Stimulated activated naive CD4-positive, alpha-beta T cell treated with Interleukin-2 at 50 U/mL for 16 hours (primary cell): ENCODE measurements at places on chromosomes 12 and 14.

DNA sequence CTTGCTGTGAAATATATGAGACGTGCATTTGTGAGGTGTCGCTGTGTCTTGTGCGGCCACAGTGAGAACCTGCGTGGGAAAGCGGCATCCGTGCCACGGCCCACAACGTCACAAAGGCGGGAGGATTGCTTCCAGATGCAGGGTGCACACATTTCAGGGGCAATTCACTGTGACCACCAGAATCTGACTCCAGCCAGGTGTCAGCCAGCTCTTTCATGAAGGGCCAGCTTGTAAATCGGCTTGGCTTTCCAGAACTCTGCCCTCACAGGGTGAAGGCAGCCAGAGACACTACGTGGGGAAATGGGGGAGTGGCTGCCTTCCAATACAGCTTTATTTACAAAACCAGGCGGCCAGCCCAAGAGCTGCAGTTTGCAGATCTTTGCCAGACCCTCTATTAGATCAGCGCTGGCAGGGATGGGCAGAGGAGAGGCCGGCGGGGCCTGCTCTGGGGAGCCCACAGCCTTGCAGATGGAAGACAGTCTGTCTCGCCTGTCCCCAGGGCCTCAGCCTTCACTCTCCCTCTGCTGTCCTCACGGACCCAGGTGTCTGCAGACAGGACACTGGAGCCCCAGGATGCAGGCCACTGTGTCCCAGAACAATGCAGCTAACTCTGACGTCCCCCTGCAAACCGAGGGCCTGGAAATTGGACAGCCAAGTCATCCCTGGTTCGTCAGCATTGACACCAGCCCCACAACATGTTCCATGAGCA, 53.5 kb downstream of the ADGRD1 start:
- no peak for DNase-seq

DNA sequence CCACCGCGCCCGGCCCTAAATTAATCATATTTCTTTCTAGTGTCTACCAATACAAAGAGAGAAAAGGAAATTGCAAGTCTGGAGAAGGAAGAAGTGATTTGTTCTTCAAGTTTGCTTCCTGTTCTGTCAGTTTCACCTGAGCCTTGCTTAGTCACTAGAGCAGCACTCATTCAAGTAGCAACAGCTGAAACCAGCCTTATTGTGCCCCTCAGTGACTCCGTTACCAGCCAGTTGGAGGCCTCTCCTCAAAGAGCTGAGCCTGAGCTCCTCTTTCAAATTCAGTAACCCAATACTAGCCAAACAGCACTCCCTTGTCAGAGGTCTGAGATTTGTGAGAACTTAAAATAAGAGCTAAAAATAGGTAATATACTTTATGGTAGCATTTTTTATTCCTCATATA, 17.4 kb downstream of the PAWR start:
- DNase-seq: no peak

DNA sequence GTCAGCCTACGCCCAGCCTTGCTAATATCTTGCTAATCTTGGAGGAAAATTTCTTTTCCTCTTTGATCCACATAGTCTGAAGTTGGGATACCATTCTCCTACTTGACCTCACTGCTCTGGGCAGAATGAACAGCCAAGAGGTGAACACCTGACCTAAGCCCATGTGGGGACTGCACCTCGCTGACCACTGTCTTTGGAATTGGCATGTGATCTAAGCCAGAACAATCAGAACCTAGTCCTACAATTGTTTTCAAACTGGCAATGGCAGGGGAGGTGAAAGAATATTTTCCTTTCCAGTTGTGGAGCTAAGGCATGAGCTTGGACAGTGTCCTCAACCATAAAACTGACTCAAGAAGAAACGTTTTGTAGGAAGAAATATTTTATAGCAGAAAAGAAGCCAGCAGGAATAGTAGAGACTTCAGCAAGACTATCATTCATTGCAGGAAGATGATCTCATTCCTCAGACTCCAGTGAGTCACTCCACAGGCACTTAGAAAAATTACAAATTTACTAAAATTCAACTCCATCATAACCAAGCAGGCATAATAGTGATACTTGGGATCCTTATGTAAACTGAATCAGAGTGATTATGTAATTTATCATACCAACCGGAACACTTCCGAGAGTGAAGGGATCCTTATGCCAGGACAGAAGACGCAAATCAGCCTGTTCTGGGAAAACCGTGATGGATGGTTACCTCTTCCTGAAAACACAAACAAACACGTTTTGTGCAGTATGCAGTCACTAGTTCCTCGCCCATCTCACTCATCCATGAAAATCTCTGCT, 14.7 kb downstream of the PTPRO start:
- no peak for DNase-seq

DNA sequence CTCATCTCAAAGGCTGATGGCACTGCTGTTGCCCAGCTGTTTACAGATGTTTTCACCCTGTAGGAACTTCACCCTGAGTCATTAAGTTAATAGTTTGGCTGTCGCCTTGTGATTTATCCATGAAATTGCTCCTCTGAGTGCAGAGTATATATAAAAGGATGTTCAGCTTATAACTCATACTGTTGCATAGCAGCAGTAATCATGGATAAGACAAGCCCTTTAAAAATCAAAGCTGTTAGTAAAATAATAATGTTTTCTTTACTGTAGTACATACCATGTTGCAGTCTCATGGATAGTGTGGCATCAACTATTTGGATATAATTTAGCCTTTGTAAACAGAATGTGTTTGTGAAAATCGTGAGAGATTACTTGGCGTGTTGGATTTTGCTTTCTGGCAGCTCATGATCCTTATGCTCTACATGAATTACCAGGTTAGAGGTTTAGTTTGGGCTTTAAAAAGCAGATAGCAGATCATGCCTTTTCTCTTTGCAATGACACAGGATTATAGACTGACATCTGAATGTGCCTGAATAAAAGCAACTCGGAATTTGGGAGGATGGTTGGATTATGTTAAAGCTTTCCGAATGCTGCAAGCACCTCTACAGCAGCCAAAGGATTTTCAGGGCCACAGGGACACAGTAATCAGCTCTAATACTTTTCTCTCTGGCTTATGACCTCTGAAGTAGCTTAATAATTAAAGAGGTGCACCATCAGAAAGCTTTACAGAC, 279.7 kb upstream of the ATP2B1 start:
- no peak for DNase-seq

- no peak for DNase-seq
Measured at GRCh38 chr12:22231836-22232235, 102.7 kb downstream of the ST8SIA1 start.

DNA sequence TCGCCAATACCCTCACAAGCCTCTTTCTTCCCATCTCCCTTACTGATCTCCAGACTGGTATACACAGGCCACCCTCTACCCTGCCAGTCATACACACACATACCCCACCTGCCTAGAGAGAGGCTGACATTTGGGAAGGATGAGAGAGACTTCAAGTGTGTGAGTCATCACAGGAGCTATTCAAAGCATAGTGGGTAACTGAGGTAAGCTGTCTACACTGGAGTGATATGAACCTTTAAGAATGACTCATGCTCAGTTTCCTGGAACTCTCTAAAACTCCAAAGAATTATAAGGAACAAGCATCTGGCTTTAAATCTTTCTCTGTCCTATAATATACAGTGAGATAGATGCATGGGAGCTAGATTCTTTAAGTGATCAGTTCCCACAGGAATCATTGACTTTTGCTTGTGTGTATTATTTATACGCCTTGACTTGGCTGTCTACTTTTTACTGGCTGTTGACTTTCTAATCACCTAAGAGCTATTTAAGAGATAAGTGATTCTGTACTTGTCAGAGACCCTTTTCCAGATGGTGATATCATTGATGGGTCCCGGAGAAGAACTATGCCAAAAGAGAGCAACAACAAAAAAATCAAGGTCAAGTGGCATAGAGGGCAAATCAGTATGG, 5.8 kb downstream of the IGF1 start:
- DNase-seq: no peak

DNA sequence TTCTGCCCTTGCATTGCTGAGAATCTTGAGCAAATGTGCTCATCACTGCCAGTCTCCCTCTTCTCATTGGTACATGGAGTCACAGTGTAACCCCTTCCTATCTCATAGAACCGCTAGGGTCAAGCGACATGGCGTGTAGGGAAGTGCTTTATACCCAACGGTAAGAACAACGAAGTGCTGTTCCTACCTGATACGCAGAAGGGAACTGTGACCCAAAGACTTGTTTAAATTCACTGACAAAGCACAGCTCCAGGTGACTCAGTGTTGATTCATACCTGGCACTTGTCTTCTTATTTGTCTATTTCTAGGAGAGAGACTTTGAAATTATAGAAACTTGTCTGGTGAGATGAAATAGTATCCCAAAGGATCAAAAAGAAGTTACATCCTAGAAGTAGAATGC, 53.7 kb downstream of the FBXL14 start:
- no peak for DNase-seq

GRCh38 chr14:63933110-63933509, 80.3 kb downstream of the SYNE2 start:
- DNase-seq: no peak

- no peak for DNase-seq
Measured at GRCh38 chr12:77678621-77679020, 152.1 kb upstream of the NAV3 start.

DNA sequence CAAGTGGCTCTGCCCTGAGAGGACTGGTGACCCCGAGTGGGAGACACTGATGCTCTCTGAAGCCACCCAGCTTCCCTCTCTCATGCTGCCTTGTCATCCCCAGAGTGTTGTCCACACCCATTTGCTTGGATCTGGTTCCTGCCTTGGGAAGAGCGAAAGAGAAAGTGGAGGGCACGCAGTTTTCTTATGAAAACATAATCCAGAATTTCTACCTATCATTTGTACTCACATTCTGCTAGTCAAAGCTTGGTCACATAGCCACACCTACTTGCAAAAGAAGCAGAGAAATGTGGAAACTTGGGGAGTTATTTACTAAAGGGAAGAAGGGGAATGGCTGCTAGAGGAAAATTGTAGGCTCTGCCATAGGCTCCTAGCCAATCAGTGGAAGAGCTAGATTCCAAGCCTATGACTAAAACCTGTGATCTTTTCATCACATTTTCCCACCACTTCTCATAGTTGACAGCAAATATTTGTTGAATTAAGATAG, 326.3 kb downstream of the ZFP36L1 start:
- no peak for DNase-seq

DNA sequence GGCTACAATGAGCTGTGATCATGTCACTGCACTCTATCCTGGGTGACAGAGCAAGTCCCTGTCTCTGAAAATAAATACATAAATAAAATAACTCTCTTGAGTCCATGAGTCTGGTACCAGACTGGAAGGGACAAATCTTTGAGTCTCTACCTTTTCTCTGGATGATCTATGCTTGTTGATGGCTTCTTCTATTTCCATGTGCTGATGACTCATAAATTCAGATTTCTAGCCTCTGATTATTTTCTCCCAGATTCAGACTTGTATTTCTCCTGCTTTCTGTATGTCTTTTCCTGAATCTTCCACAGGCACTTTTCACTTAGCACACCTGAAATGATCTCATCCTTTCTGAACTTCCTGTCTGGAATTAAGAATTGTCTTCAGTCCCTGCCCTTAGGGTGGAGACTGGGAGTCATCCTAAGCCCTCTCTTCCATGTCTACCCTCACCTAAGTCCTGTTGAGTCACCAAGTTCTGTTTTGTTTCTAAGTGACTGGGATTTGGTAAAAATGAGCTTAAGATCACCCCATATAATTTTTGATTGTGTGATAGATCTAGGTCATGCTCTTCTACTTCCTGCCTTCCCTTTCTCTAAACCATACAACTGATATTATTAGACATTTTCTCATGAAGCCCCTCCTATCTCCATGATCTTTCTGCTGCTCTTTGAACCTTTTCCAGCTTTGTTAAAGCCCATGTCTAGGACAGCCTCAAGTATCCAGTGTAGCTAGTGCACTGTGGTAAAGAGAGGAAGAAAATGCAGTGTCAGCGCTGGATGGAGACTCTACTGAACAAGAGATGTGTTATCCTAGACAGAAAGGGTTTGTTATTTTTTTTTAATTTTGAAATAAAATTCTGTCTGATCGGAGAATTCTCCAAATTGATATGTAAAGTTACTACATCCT, 13.1 kb downstream of the AKAP6 start:
- no peak for DNase-seq

- no peak for DNase-seq
Measured at GRCh38 chr14:68967459-68967940, 11.6 kb downstream of the ACTN1 start.

GRCh38 chr14:38404616-38405015, 148.7 kb upstream of the CLEC14A start:
- no peak for DNase-seq

DNA sequence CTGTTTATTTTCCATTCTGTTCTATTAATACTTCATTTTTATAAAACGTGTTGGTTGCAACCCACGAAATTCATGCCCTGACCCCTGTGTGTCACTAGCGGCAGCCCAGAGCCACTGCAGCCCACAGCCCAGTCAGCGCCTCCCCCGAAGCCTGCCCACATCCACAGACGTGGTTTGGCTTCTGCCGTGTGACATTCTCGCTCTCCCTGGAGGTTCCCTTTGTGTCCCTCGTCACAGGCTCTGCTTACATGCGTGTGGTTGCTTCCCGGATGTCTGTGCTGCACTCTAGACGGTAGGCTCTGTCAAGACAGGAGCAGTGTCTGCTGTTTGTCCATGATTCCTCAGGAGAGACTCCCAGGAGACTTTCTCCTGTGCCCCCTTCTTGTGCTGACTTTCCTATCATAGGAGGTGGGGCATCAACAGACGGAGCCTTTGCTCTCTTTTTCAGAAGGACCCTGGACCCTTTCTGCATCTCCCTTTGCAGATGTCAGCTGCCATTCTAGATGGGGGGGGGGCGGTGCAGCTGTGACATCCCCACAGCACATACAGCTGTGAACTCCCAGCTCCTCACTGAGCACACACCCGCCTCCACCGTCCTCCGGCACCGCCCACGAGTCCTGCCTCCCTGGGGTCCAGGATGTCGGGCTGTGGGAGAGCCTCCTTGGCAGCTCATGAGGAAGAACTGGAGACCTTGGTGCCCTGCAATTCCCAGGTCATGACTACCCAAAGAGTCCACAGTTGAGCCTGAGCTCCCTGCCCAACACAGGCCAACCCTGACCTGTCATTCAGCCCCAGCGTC, 36.8 kb upstream of the PIWIL1 start:
- no peak for DNase-seq

GRCh38 chr12:56884421-56884820, 49.8 kb downstream of the SDR9C7 start:
- DNase-seq: no peak

- no peak for DNase-seq
Measured at GRCh38 chr14:37254411-37254947, 56.7 kb downstream of the MIPOL1 start.

GRCh38 chr12:14207905-14208551, 157.5 kb upstream of the ATF7IP start:
- DNase-seq: no peak

GRCh38 chr12:116571089-116571488, 11.9 kb downstream of the MAP1LC3B2 start:
- DNase-seq: no peak
